DMS153 (cell line): ENCODE measurements at places on chromosomes 13 and 19.

DNA sequence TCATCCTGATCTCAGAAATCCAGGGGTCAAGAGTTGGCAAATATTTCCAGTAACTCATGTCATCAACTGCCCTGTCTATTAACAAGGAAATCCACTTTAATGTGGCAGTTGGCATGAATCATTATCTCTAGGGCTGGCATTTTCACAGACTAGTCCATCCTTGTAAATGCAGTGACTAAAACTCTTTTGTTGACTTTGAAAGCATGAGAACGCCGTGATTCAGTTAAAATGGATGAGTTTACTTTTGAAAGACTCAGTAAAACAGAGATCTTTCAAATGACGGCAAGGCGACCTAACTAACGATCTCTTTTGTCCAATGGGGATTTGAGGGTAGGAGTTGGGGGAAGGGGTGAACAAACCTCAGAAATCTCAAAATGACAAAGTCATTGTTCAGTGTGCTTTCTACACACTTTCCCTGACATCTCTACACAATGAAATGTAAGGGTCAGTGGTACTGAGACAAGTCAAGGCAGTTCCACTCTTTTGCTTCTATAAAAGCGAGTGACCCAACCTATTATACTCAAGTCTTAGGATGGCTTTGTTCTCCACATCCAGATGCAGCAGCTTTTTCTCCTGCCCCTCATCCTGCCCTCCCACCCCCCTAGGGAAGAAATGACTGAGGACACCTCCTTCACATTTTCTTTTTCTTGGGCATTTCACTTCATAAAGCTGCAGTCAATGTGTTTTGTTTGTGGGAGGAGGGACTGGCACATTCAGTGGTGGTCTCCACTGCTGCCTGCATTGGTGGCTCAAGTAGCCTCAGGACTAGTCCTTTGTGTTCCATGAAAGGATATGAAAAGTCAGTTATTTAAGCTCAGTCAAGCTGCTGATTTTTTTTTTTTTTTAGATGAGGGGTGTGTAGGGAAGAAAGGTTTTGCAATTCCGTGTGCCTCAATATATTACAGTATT, 200.5 kb downstream of the ABCC4 start:
- peak; percentile 50 for DNase-seq

GRCh38 chr13:99294958-99295357, 12.2 kb downstream of the GPR183 start:
- no peak for DNase-seq

DNA sequence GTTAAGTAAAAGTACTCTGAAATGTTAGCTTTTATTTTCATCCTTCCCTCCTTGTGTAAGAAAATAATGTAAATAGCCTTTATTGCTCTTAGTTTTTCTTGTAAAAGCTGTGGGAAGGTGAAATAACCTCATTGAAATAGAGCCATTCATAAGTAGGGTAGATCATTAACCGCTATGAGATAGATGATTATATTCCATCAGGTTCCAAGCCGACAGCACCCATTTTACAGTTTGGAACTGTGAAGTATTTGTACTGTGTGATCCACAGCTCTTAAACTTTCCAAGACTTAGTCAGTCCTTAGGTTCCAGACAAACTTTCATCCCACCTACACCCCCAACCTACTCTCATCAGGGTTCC, 216.5 kb downstream of the TSHZ3 start:
- no peak for DNase-seq

- no peak for DNase-seq
Observed at GRCh38 chr19:15161028-15161984, 39.5 kb downstream of the NOTCH3 start.

DNA sequence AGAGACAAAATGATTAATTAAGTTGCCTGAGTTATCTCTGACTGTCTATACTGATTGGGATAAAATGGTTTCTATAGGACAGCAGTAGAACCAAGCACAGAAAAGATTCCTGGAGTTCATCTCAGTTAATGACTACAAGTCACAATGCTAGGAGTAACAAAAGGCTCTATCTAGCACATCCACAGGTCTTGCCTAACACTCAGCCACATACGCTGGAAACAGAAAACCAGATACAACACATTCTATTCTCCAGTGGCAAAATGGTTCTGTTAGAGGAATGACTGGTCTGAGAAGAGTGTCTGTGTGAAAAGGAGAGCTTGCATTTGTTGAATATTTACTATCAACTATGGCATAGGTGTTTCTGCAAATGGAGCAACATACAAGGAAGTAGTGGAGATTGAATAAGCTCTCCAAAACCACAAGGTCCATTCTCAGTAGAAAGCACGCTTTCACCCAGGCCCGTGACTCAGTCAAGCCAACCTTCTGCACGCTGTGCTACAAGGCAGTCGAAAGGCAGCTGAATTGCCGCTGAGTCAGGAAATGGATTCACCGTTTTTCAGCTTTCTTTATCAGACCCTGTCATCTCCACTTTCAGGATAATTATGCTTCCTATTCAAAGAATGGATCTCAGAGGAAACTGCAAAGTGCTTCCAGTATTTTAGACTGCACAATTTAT, 761.5 kb downstream of the EFNB2 start:
- DNase-seq: peak; percentile 20

DNA sequence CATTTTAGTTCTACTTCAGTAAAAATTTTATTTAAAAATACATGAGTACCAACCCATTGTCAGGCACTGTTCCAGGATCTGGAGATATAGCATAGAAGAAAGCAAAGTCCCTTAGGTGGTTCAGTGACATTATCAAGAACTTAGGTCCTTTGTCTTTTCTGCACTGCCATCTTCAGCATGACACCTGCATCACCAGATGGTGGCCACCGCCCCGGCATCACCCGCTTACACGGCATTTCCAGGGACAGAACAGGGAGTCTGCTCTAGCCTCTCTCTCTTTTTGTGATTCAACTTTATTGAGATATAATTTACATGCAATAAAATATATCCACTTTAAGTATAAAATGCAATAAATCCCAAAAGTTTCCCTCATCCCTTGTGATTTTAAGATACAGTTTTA, 23.5 kb downstream of the DYRK1B start:
- DNase-seq: no peak

GRCh38 chr19:38900743-38901190, 998 bp downstream of the NFKBIB start:
- no peak for DNase-seq

GRCh38 chr13:98796798-98797197, 44.3 kb upstream of the SLC15A1 start:
- DNase-seq: no peak

DNA sequence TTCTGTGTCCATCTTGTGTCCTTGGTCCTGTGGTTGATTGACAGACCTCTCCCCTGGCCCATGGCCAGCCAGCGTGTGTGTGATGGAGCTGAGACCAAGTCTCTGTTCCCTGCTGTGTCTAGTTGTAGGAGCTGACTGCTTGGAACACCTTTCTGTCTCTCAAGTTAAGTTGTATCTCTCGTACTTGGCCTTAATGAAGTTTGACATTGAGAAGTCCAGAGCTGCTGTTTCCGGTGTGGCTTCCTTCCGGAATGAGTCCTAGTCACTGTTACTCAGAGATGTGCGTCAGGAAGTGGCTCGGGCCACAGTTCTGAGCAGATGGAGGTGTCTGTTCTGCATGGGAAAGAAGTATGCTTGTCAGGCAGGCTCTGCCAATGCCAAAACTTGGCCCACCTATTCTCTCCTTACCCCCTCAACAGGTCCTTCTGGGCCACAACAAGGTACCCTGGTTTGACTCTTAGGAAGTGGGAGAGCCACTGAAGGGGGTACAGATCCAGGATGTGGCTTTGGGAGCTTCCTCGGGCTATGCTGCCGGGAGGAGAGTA, 54.3 kb downstream of the GATAD2A start:
- no peak for DNase-seq

- no peak for DNase-seq
Observed at GRCh38 chr13:28542804-28543203, 47.9 kb upstream of the FLT1 start.

DNA sequence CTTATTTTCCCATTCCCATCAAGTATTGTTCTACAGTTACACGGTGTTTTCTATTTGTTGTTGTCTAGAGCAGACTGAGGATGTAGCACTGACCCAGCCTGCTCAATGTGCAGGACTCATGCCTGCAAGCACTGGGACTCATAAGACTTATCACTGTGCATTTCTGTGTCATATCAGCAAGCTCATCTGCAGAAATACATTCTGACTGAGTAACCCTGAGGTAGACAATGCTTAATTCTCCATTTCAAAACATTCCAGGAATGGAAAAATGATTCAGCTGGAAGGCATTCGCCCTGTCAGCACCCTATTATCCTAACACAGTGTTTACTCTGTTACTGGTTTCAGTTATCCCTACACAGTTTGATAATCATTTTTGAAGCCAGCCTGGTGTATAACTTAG, 2506.4 kb downstream of the PCDH9 start:
- DNase-seq: no peak

GRCh38 chr13:102141625-102142472, 260.0 kb downstream of the FGF14 start:
- no peak for DNase-seq

GRCh38 chr19:854549-854948, 2.4 kb downstream of the ELANE start:
- DNase-seq: no peak

DNA sequence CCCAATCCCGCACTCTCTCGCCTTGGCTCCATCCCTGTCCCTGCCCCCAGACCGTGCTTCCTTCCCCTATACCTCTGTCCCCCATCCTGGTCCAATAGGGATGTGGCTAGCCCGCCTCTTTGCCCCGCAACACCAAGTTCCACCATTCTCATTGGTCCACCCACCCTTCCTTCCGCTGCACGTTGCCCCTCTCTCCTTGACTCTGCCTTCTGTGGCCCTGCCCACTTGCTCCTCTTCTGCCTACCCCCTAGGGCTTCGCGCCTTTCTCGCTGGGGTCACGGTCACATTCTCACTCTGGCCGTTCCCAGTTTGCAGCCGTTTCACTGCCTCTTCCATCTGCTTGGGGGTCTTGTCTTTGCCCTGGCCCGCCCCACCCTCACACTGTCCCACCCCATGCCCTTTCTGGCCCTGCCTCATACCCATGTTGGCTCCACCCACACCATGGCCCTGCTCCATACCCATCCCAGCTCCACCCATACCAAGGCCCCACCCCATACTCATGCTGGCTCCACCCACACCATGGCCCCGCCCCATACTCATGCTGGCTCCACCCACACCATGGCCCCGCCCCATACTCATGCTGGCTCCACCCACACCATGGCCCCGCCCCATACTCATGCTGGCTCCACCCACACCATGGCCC, 4.5 kb upstream of the ARHGAP45 start:
- no peak for DNase-seq

GRCh38 chr19:49331616-49332055, 3.6 kb upstream of the CD37 start:
- no peak for DNase-seq

- no peak for DNase-seq
Observed at GRCh38 chr13:101146101-101146898, 270.0 kb downstream of the NALCN start.

- DNase-seq: no peak
Observed at GRCh38 chr19:30428844-30429243, 56.7 kb downstream of the ZNF536 start.

- no peak for DNase-seq
Observed at GRCh38 chr13:31201341-31202031, 1.7 kb downstream of the B3GLCT start.

DNA sequence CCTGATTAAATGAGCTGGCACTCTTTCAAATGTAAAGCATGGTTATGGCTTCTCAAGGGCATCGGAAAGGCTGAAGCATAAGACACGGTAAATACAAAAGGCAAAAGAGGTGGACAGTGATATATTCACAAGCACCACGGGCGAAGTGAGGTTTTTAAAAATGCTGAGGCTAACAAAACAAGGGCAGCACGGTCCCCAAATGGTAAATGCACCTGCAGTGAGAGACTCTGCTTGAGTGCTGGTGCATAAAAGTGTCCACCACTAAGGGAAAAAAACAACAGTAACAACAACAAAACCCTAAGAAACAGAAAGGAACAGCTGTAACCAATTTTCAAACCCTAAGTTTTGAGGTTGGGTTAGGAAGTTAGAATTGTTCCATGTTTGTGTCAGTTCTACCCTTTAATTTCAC, 234.9 kb downstream of the PCDH9 start:
- no peak for DNase-seq

DNA sequence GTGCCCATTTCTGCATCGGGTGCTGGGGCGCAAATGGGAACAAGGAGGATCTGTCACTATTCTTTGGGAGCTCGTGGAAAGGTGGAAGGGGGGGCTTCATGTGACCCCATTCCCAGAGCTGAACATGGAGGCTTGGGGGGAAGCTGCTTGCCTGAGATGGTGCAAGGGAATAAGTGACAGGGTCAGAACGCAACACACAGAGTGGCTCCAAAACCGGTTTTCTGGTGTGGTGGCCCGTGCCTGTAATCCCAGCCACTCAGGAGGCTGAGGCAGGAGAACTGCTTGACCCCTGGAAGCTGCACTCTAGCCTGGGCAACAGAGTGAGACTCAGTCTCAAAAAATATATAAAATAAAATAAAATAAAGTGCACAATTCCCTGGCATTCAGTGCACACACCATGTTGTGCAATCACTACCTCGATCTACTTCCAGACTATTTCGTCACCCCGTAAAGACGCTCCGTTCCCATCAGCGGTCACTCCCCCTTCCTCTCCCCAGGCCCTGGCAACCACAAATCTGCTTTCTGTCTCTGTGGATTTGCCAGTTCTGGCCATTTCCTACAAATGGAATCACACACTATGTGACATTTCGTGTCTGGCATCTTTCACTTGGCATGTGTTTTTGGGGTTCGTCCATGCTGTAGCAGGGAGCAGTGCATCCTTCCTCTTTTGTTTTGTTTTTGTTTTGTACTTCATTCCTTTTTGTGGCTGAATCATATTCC, 18.2 kb upstream of the COMP start:
- no peak for DNase-seq

DNA sequence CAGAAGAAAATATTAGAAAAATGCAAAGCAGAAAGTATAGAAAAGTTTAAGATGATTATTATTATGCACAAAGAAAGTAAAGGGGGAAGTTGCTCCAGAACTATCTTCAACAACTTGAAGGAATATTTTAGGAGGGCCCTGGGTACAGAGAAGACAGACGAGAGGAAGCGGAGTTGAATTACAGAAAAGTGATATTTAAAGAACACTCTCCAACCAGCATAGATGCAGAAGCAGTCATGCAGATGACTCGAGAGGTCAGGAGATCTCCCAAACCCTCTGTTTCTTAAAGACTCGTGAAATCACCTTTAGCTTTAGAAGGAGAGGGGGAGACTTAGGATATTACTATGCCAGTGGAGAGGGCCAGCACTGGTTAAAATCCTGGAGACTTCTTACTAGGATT, 8.5 kb upstream of the SHISA2 start:
- no peak for DNase-seq

DNA sequence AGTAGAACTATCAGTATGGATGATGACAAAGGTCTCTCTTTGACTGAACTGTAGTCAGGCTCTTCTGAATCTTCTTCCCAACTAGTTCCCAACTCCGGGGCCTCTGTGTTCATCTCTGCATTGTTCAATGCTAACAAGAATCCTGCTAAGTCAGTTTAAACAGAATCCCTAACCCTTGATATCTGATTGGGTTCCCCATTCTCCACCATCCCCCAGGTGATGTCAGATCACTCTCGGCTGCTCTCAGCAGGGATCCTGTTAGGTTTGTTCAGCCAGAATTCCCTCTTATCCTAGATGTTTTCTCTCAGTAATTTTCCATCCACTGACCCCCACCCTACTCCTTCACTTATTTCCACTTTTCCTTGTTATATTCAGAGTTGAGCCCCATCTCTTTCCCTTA, 223.6 kb downstream of the RGCC start:
- DNase-seq: no peak

- no peak for DNase-seq
Observed at GRCh38 chr19:56760842-56761241, 79.7 kb downstream of the PEG3 start.
